ENCODE measurements at places on chromosomes 13 and 19.

- DNase-seq: no peak
Measured at GRCh38 chr13:40076765-40077362, 421.4 kb downstream of the COG6 start.

DNA sequence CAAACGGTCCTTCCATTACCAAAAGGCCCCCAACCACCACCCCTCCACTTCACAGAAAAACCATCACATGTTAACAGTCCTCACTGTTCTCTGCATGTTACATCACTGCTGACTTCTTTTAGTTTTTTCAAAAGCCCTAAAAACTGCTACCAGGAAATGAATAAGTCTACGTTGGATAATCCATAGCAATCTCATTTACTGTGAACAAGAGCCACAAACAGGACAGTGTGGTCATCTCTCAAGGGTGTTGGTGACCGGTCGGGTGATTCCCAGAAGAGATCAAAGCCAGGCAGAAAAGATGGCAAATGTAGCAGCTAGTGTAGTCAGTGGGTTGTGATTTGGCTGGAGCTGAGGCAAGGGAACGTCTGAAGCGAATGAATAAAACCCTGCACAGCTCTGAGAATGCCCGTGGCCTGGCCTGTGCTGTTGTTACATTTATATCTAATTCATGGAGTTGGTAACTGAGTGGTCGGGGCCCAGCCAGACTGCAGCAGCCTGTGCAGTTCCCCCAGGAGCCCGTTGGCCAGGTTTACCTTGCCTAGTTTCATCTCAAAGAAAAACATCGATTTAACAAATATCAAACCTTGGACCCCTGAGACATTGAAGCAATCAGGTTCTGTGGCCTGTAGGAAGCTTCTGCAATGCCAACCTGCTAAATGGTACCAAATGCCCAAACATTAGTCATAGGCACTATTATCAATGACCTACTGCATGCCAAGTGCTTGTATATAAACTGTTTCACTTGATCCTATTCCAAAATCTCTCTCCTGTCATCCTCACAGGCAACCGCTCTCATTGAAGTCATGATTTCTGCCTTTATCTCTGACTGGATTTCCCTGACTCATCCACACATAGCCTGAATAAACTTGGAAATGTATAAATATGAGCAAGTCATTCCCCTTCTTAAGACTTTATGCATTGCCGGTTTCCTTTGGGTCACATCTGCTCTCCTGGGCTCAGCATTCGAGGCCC lies 153.8 kb upstream of the SERP2 start:
- DNase-seq: no peak

DNA sequence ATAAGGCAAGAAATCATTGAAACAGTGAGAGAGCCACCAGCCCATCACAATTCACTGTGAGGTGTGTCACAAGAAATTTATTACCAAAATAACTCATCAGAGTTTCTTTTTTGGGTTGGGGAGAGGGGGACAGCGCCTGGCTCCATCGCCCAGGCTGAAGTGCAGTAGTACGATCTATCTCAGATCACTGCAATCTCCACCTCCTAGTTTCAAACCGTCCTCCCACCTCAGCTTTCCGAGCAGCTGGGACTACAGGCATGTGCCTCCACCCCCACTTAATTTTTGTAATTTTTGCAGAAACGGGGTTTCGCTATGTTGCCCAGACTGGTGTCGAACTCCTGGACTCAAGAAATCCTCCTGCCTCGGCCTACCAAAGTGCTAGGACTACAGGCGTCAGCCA lies 3.6 kb downstream of the IFNL1 start:
- no peak for DNase-seq

GRCh38 chr13:25920277-25920676 lies 131.5 kb downstream of the SHISA2 start:
- no peak for DNase-seq

GRCh38 chr19:31015778-31016177 lies 333.5 kb downstream of the TSHZ3 start:
- DNase-seq: no peak

DNA sequence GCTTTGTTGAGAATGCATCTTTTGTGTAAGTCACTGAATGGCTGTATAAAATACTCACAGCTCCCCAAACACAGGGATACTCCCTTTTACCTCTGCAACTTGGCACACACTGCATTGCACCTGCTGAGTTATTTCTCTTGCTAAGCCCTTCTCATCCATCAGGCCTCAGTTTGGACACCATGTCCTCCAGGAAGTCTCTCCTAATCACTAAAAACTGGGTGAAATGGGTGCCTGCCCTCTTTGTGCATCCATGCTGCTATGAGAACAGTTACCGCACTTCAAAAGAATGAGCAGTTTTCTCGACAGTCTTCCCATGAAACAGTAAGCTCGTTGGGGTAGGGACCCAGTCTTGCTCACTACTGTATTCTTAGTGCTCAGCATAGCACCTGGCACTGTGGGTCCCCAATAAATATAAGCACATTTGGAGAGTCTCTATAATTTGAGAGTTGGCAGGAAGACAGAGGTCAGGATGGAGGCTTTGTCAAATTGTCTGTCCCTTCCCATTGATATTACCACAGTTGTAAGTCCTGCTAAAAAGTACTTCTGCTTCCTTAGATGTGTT lies 4.6 kb upstream of the SLC25A30 start:
- DNase-seq: no peak

GRCh38 chr19:6022570-6023064 lies 44.7 kb upstream of the RANBP3 start:
- no peak for DNase-seq

- DNase-seq: no peak
Measured at GRCh38 chr19:51000981-51001380, 423 bp downstream of the KLK8 start.

GRCh38 chr19:32652894-32653598 lies 21.9 kb downstream of the ANKRD27 start:
- DNase-seq: no peak

DNA sequence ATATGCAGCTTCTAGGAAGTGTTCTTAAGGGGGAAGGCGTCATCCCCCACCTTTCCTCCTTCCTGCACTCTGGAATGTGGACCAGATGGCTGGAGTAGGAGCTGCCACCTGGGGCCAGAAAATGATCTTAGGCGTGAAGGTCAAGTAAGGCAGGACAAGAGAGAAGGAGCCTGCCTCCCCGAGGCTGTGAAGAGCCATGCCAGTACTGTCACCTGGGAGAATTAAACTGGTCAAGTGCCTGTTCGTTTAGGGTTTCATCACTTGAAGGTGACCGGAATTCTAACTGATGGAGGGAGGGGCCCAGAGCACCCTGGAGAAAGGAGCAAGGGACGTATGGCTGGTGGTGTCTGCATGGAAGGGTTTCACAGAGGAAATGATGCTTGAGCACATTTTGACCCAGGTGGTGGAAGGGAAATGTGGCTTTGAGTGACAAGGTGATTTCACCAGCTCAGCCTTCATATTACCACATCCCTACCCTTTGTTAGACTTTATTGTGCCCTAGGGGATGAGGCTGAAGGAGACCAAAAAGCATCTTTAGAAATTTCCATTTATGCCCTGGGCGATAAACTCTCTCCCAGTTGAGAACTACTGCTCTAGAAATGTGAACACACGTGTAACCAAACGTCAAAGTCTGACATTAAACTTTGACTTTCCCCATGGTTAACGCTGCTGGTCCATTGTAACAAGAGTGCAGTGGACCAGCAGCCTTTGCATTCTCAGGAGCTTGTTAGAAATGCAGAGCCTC lies 37.5 kb downstream of the PPP2R1A start:
- no peak for DNase-seq

DNA sequence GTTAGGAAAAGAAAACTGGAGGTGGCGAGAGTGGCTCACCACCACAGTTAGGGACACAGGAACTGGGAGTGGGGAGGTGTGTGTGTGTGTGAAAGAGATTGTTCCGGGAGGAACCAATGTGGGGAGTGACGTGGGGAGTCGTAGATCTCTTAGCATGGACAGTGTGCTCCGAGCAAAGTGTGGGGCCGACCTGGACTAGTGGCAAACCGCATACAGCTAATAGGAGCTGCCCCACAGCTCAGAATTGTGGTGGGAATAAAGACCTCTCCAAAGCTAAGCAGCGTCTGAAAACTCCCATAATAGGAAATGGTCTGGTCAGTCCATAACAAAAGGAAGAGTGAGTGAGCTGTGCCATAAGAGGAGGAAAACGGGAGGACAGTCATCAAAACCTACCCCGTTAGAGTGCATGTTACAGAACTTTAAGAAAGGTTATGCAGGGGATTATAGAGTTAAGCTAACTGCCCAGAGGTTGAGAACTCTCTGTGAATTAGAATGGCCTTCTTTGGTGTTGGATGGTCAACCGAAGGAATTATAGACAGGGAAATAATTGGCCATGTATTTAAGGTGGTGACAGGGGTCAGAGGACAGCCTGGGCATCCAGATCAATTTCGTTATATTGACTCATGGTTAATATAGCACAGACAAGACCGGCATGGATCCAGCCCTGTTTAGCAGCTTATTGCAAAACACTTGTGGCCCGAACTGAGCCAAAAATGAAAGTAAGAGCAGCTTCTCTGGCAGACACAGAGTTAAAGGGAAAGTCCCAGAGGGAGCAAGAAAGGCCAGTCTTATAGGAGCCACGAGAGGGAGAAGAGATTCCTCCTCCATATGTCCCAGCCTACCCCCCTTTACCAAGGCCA lies 8.9 kb upstream of the SLC15A1 start:
- no peak for DNase-seq

DNA sequence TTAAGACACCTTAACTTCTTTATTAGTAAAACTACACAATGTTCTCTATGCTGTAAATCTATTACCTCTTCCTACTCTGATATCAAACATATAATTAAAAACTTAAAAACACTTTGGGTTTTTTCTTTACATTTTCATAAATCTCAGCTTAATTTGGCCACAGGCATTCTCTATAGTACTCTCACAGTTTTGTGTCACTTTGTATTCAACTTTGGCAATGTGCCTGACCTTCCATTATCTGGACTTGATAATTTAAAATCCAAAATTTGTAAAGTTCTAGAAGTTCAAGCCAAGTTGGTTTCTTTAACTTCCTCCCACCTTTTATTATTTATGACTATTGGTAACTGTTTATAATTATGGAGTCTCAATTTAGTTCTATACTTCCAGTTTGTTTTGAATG lies 46.4 kb downstream of the VWA8 start:
- no peak for DNase-seq

- no peak for DNase-seq
Measured at GRCh38 chr13:28421676-28422410, 73.1 kb downstream of the FLT1 start.

DNA sequence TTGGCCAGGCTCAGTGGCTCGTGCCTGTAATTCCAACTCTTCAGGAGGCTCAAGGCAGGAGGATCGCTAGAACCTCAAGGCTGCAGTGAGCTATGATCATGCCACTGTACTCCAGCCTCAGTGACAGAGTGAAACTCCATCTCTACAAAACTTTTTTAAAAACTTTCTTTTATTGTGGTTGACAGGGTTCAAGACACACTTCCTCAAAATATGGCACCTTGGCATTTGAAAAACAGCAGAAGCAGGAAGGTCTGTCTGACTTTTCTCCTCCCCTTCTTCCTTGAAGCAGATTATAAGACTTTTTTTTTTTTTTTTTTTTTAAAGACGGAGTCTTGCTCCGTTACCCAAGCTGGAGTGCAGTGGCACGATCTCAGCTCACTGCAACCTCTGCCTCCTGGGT lies 100.3 kb downstream of the TM9SF2 start:
- no peak for DNase-seq

DNA sequence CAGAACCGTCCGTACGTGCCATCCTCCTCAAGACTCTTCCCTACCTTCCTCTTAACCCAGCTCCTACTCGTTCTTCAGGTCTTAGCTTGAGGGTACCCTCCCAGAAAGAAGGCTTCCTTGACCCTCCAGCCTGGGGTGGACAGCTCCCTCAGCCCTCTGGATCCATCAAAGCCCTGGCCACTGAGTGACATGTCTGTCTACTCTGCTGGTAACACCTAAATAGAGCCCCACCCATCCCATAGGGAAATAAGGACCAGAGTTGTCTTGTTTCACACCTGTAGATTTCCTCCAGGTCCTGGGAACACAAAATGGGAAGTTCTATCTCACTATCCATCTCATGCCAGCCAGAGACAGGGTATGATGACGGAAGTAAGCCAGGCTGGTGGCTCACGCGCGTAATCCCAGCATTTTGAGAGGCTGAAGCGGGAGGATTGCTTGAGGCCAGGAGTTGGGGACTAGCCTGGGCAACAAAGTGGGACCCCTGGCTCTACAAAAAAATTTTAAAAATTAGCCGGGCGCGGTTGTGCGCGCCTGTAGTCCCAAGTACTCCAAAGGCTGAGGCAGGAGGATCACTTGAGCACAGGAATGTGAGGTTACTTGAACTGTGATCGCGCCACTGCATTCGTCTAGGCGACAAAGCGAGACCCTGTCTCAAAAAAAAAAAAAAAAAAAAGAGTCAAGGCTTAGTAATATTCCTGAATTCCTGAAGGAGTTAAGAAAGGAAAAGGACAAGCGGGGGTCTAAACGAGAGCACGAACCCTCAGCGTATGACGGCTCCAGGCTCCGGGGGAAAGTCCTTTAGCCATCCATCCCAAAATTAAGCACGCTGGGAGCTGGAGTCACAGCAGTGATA lies 566 bp upstream of the CCDC97 start:
- DNase-seq: no peak

- DNase-seq: no peak
Measured at GRCh38 chr19:33775731-33776487, 20.8 kb upstream of the KCTD15 start.

DNA sequence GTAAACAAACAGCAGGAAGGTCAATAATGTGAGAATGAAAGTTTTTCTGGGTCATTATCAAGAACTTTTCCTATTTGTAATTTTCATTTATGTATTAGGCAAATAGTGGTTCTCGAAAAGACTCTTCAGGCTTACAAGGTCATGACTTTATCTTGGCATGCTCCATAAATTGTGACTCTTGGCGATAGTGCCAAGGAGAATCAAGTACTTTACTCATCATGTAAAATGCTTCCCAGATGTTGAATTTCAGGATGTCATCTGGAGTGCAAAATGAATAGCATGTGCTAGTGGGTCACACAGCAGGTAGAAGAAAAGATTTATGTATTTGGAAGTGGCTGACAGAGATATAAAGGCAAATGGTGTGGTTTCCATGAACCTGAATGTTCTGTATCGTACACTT lies 1492.7 kb upstream of the PCDH20 start:
- DNase-seq: no peak

DNA sequence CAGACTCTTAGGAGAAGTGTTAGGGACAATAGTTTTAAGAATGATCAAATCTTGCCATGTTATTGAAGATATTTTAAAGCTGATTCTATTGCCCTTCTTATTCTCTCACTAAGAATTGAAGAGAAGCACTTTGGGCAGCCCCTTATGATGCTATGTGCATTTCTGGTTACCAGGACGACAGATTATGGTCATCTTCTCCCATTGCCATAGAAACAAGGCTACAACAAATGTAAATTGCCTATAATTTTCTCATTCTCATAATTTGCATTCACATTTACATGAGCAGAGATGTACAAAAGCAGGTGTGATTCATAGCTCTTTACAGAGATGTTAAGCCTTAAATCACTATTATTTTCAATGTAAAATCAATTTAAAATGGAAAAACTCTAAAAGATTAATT lies 137.3 kb upstream of the PCDH9 start:
- DNase-seq: no peak

Measured in stimulated activated CD4-positive, alpha-beta T cell treated with anti-CD3 and anti-CD28 coated beads, TNF-alpha, amount 100 ng/mL, for 1 hour (primary cell).